ENCODE measurements at places on chromosomes 3 and 15.

DNA sequence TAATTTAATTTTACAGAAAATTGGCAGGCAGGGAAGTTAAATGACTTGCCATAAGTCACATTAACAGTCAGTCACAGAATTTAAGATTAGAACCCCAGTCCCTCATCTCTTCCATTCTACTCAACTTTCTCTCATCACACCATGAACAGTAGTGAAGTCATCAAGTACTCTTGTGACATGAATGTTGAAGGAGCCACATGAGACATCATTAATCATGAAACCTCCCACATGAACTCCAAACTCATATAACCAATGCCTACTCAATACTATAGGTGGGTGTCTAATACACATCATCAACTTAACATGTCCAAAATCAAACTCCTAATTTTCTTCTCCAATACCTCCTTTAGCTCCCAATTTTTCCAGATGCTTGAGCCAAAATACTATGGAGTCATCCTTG lies 19.5 kb downstream of the PHC3 start:
- no peak for DNase-seq

DNA sequence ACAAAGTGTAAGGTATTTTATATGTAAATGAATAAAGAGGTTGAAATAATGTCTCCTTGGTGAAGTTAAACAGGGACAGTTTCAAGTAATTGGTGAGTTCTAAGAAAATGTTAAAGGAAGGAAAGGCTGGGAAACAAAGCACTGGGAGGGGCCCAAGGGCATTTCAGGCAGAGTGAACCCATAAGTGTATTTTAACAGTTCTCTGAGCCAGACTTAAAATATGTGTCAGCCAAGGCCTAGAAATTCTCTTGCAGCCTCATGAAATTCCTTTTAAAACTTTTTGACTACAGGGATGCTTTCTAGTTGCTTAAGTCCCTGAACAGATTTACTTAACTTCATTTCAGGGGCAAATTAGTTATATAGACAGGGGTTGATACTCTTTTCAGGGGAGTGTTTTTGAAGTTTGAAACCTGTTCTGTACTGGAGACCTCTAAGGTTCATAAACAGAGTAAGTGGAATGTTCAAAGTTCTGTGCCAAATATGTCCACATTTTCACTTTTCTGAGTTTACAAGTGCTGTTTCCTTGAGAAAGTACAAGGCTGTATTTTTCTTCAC lies 77.6 kb downstream of the GALK2 start:
- peak; percentile 48 for DNase-seq

DNA sequence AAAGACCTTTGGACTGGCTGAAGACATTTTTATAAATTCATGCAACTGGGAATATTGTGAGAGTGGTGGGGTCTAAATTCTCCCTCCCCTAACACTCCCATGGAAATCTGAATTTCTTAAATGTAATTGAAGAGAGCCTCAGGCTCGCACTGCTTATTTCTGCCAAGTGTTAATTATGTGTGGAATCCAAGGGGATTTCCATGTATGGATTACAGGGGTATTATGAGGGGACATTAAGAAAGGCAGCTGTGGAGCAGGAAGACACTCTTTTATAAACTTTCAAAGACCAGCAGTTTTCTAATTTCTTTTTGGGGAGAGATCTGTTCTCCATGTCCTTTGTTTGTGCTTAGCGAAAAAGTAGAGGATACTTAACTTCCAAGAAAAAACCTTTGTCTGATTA lies 152.1 kb upstream of the TBL1XR1 start:
- DNase-seq = no peak

DNA sequence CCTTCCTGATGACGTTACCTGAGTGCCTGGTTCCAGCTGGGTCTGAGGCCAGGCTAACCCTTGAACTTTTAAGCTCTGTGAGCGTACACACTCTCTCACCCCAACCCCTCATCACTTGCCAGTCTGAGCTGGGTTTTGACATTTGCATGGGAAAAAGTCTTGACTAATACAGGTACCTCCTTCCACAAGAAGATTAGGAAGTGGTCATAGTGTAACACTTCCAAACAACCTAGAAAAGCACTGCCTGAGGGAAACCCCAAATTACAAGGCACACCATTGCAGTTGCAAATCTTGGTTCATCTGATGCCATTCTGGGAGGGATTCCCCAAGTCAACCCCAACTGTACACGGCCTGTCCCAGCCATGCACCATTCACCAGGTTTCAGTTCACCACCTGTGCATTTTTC lies 499.8 kb downstream of the FOXP1 start:
- no peak for DNase-seq

GRCh38 chr3:169746924-169747323 lies 17.9 kb downstream of the TERC start:
- no peak for DNase-seq

DNA sequence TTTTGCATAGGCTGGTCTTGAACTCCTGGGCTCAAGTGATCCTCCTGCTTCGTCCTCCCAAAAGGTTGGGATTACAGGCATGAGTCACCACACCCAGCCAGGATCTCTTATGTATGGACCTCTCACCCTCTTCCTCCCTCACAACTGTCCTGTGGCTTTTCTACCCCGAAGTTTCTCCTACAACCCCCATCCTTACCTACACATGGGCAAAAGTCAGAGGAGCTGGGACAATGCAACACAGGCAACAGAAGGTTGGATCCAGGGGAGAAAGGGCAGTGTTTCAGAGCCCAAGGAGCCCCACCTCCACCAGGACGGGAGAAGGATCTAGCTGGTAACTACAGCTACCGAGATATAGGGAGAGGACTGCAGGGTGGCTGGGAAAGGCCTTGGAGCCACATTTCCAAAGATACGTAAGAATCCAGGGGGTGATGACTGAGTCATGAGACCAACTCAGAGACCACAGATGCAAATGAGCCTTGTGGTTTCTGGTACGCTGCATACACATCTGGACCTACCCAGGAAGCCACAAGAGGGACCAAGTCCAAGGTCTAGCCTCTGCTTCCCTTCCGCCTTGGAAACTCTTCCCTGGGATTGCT lies 13.6 kb downstream of the IGDCC4 start:
- DNase-seq = peak; percentile 98

DNA sequence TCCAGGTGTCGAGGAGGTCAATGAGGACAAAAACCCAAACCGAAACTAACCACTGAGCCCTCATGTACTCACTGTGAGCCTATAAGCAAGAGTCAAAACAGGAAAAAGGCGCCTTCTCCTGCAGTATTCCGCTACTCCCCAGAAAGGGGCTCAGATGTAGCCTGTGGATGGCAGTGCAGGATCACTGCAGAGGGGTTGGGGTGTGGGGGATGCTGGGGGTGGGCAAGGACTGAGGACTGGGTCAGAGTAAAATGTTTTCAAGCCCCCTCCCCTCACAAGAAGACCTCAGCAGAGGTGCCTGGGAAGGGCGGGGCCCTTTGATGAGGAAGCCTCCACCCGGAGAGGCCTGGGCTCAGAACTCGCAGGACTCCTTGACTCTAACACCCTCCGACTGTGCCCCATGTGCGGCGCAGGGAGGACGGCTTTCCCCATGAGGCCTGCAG lies 170.1 kb downstream of the OSBPL10 start:
- no peak for DNase-seq

DNA sequence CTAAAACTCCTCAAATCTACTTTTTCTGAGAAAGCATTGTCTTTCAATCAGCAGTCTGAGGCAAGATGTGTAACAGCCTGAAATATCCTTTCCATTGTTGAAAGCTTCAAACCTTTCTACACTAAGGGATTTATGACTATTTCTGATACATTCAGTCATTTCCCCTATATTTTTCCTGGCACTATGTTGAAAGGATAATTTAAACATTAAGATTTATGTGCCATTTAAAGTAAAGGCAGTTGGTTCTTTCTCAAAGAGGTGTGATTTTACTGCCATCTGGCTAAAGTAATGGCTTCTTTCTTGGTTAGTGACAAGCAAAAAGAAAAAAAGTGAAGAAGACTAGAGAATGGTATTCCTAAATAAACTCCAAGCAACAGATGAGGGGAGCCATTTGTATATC lies 249.6 kb upstream of the COL8A1 start:
- DNase-seq = peak; percentile 77

- DNase-seq = no peak
Observed at GRCh38 chr3:177772908-177773557, 575.8 kb upstream of the TBL1XR1 start.

- DNase-seq = peak; percentile 77
Observed at GRCh38 chr15:94322141-94322540, 90.8 kb downstream of the MCTP2 start.

GRCh38 chr15:90581771-90582352 lies 52.1 kb downstream of the CRTC3 start:
- no peak for DNase-seq

- peak; percentile 97 for DNase-seq
Observed at GRCh38 chr3:30282154-30282696, 324.2 kb upstream of the TGFBR2 start.

- DNase-seq = peak; percentile 87
Observed at GRCh38 chr15:57216288-57216687, 160.0 kb upstream of the CGNL1 start.

DNA sequence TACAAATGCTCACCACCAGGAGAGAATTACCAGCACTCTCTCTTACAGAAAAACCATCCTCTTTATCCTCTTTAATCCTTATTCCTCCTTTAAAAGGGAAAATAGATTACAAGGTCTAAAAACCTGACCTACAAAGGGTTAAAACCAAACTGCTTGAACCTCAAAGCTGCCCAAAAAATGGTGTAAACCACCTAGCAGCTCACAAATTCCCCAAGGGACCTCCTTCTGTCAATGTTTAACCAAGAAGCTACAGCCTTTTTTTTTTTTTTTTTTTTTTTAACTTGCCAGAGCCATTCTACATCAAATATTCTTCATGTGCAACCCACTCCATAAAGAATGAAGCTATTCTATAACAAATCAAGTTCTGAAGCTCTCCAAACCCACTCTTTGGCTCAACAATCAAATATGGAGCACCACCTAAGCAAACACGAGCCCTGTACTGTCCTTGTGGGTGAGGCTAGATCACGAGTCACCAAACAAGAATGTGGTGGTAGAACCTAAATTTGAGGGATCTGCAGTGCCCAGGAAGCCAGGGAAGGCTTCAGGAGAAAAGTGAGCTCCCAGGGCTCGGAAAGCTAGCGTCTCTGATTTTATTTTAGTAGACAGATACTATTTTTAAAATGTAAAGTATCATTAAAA lies 20.1 kb downstream of the OSBPL10 start:
- DNase-seq = peak; percentile 51

GRCh38 chr3:66498687-66499621 lies 1.9 kb downstream of the LRIG1 start:
- no peak for DNase-seq

- peak; percentile 60 for DNase-seq
Observed at GRCh38 chr3:133570937-133571320, 2.6 kb upstream of the CDV3 start.

GRCh38 chr3:13621381-13622221 lies 72.7 kb downstream of the FBLN2 start:
- no peak for DNase-seq

DNA sequence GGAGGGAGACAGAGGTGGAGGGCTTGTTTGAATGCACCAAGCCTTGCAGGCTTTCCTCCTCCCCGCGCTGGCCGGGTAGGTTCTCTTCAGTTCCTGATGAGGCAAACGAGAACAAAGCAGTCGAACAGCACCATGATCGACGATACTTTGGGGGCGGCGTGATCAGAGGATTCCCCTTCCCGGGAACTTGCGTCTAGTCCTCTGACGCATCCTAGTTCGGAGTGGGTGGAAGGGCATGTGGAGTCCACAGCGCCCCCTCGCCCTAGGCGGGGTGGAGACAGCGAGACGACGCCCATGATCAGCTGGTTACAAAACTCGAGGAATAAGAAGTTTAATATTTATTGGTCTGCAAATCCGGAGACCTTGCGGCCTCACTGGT lies 452 bp upstream of the SV2B start:
- peak; percentile 26 for DNase-seq

- no peak for DNase-seq
Observed at GRCh38 chr3:134457376-134458074, 28.3 kb downstream of the ANAPC13 start.

- DNase-seq = no peak
Observed at GRCh38 chr3:171465763-171466162, 5.6 kb upstream of the TNIK start.

DNA sequence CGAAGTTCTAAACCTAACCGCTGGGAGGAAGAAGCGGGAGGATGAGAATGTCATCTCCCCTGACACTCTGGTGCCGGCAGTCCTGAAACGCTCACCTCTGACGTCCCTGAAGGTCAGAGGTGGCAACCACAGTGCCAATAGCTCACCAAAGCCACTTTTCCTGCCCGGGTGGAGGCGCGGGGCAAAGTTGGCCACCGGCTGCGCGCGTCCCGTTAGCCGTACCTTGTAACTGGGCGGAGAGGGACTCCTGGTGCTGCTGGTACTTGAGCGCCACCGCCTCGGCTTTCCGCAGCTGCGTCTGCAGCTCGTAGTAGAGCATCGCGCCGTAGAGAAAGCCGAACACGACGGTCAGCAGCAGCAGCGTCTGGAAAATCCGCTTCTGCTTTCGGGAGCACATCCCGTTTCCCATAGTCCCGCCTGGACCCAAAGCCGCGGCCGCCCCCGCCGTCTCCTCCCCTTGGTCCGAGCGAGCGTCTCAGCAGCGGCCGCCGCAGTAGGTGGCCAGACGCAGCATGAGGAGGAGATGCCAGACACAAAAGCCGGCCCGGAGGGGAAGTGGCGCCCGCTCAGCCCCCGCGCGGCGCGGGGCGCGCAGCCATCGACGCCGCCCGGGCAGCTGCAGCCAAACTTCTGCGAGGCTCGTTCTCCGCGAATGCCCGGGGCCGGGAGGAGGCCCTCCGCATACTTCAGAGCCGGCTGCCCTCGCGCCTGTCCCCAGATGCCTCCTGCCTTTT lies 680 bp downstream of the GOLIM4 start:
- DNase-seq = peak; percentile 66

DNA sequence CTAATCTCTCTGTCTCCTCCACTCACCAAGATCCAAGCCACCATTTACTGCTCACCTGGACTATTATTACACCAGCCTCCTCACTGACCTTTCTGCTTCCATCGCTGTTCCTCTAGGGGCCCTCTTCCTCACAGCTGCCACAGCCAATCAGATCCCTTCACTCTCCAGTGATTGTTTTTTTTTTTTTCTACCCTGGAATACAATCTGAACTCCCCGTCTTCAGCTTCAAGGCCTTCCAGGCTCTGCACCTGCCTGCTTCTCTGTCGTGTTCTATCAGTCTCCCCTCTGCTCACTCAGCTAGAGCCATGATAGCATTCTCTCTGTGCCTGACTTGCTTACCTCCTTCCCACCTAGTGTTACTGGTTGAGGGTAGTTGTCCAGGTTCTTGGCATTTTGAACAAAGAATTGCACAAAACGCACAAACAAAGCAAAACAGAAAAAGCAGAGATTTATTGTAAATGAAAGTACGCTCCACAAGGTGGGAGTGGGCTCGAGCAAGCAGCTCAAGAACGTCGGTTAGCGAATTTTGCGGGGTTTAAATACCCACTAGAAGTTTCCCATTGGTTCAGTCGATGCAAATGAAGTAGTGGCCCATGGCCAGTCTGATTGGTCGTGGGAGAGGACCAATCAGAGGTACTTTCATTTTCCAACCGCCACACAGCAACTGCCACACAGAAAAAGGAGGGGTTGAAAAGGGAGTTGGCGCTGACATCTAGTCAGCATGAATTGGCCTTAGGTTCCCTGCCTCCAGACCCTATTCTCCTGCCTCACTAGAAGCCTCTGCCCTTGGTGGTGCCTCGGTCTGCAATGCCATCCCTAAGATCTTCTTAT lies 188.9 kb downstream of the TLE3 start:
- DNase-seq = no peak

- no peak for DNase-seq
Observed at GRCh38 chr3:185382154-185382553, 19.2 kb downstream of the MAP3K13 start.
